ENCODE measurements at places on chromosomes 11 and 22.

DNA sequence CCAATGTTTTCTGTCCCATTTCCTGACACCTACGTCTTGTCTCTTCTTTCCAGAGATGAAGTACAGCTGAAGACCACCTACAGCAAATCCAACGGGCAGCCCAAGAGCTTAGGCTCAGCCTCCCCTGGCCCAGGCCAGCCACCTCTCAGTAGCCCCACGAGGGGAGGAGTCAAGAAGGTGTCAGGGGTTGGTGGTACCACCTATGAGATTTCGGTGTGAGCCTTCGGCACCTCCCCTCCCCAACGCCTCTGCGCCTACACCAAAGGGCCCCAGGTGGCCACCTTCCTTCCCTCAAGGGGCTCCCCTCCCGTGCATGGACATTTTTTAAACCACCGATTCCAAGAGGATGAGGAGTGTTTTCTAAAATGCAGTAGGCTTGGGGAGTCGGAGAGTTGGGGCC lies 12.2 kb downstream of the MED19 start:
- no peak for DNase-seq

GRCh38 chr22:35373781-35374180 lies 7.1 kb upstream of the HMOX1 start:
- no peak for DNase-seq

DNA sequence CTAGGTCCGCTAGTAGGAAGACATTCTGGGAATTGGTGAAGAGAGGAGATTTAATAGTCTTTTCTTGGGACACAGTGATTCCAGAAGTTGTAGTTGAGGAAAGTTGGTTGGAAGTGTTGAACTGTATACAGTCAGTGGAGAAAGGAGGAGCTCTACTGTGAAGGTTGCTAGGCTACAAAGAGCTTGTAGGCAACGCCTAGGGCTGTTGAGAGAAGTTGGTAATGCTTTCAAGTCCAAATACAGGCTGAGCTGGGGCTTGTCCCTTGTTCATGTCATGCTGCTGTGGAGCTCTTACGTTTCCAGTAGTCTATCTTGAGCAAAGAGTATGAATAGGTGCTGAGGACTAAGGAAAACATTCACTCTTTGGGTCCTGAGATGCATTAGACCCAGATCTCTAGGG lies 1.1 kb downstream of the TBCEL start:
- DNase-seq, result no peak

DNA sequence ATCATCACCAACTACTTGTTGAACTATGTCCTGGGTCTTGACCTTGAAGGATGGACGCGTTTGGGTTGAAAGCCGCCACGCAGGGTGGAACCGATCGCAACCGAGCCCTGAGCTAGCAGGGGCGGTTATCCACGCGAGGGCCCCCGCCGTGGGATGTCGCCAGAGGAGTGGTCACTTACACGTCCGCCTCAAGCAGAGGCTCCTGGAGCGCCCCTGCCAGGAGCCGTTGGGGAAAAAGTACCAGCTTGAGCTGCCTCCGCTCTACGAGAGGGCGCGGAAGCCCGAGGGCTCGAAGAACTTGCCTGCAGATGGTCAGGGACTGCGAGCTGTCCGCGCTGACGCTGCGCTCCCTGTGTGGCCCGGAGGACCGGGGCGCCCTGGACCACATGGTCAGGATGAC lies 100.7 kb upstream of the OR4C13 start:
- DNase-seq, result no peak

DNA sequence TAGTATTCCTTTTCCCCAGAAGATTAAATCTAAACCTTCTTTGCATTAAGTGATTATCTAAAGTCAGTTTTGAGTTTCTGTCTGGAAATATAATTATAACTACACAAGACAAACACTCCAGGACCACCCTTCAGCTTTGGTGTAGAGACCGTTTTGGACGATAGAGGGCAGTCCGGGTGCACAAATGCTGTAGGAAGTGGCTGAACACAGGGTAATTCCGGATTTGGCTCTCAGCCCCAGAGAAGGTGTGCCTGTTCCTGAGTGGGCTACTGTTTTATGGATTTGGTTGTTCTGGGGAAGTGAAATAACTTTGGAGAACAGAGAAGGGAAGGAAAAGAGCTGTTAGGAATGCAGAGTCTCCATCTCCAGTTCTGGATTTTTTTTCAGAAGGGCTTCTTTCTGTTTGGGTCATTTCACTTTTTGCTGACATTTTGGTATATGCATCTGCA lies 14.8 kb downstream of the EXT2 start:
- DNase-seq, result no peak

DNA sequence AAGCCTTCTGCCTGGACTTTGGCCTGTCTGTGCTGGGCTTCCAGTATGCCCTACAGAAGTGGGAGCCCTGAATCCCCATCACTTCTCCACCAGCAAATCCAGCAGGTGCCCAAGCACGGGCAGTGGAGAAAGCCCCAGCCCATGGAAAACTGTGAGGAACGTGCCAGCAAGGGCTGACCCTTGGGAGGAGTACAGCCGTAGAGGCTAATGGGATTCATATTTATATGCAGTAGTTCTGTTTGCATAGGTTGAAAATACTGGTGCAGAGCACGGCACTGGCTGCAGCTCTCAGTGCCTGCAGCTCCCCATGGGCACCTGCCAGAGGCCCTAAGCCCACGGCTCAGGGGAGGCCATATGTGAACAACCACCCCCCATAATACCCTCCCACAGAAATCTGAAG lies 10.1 kb downstream of the NAGA start:
- no peak for DNase-seq

GRCh38 chr22:39524753-39525657 lies 4.6 kb downstream of the ATF4 start:
- no peak for DNase-seq

- DNase-seq, result no peak
These were observed 48.9 kb downstream of the LMO2 start for GRCh38 chr11:33843018-33843417.

GRCh38 chr11:83374311-83374710 lies 88.1 kb upstream of the CCDC90B start:
- DNase-seq, result no peak

- DNase-seq, result no peak
These were observed 84.7 kb downstream of the MSANTD4 start for GRCh38 chr11:105937331-105937730.

GRCh38 chr22:28051091-28051786 lies 132.2 kb upstream of the PITPNB start:
- no peak for DNase-seq

GRCh38 chr11:70644343-70645060 lies 246.2 kb downstream of the CTTN start:
- no peak for DNase-seq

DNA sequence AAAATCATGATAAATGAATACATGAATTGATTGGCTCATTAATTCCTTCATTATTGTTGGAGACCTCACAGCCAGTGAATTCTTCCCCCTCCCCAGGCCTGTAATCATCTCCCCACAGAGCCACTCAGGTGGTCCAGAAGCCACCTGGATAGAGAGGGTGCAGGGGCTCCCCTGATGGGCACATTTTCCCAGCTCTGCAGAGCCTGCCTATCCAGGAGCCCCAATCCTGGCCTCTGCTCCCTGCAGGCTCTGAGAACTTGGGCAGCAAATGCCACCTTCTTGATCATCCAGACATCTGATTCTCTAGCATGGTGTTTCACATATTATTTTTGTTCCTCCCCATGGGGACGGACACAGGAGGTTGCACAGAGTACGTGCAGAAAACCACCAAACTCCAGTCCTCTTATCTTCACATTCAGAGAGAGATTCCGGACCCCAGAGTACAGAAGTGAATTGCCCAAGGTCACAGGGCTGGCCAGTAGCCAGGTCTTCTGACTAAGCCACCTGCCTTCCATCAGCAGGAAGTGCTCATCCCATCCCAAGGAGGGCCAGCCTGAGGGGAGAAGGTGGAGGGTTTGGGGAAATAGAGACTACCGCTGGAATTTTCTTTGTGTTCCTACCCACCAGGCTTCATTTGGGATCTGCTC lies 348.0 kb downstream of the BUD13 start:
- no peak for DNase-seq
